ENCODE measurements at places on chromosomes 2 and 18. TPM values are rescaled to one million over a fixed set of nuclear protein-coding genes. Genes with fewer than 3 reads are reported as not detected.

- peak; percentile 82 for DNase-seq
Observed at GRCh38 chr2:127174136-127174535, 46.0 kb downstream of the CYP27C1 start.

The DRC1 gene
- not detected for total RNA-seq

- no peak for DNase-seq
Observed at GRCh38 chr18:51074605-51075004, 44.6 kb downstream of the SMAD4 start.

DNA sequence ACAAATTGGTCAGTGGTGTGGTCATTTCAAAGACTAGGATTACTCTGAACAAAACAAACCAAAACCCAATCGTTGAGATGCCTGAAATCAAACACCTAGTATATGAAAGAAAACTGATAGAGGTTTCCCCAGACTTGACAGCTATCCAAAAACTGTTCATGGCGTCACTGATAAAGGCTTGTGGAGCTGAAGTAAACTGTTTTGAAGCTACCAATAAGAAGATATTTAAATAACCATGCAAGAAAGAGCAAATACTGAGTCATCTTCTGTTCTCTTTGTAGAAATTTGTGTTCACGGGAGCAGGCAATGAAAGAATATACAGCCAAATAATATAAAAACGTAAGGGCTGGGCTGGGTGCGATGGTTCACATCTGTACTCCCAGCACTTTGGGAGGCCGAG lies 7.5 kb upstream of the COLEC11 start:
- no peak for DNase-seq

DNA sequence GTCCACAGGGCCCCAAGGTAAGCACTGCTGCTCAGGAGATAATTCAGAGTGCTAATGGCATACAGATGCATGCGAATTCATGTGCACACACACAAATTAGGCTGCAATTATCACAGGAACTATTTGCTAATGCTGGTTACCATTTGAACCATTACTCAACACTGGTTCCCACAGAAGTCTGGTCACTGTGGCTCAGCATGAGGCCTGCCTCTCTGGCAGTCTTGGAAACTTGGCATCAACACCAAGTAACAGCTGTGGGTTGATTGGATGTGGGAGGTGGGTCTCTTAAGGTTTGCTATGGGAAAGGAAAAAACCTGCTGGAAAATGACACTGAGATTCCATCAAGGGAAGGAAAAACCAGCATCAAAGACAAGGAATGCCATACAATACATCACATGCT lies 105.0 kb downstream of the CELF4 start:
- no peak for DNase-seq

GRCh38 chr2:179235463-179236108 lies 29.0 kb downstream of the SESTD1 start:
- no peak for DNase-seq

DNA sequence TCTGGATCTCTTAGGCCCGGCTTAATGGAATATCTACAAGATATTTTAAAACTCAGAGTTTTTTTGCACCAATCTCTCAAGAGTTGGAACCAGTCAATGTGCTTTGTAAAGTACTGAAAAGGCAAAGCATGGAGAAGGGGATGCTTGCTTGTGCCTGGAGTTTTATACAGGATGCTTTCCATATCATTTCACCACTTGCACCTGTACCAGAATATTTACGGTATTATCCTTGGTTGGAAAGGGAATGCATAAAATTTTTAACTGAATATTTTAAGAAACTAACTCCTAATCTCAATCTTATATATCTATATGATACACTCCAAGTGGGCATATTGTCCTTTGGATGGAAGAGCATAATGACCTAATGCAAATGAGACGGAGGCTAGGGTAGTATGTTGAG lies 318.7 kb downstream of the CLIP4 start:
- no peak for DNase-seq

The UGT1A3 gene
- not detected for total RNA-seq

GRCh38 chr2:9690252-9690651 lies 59.5 kb upstream of the YWHAQ start:
- peak; percentile 19 for DNase-seq

The CTNNA2 gene
- 2.6 TPM for total RNA-seq

- DNase-seq, result no peak
Observed at GRCh38 chr2:180003559-180003958, 3.5 kb downstream of the CWC22 start.

DNA sequence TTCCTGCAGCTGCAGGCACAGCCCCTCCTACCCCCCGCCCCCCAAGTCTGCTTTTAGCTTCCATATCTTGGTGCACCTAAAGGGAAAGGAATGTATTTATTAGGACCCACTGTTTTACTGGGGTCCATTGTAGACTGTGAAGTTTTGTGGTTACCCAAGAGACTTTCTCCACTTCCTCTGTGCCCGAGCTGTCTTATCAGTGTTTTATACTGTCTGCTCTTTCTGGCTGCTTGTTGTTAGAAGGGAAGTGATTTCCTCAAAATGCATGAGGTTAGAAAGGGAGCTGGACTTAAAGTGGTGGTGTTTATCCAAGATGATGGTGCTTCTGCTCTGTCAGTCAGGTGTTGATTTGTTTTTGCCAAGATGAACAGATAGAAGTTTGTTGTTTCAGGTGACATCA lies 85.0 kb downstream of the PTH2R start:
- DNase-seq, result no peak

The DSEL gene
- total RNA-seq, result 9.4 TPM

DNA sequence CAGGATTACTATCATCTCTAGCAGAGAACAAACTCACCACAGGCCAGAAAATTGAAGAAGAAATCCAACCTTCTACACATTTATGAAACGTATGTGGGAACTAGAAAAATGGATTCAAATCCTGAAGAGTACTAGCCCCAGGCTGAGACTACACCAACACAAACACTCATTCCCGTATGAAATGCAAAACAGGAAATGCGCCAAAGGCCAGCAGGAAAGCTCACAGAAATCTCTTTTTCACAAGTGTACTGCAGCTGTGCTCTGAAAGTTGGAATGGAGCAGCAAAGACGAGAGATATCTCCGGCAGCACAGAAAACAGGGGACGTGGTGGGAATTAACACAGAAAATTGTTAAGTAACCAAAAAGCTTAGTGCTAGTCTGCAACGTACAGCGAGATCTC lies 913.5 kb downstream of the TDRD15 start:
- no peak for DNase-seq

GRCh38 chr18:54968807-54969206 lies 9.5 kb upstream of the CCDC68 start:
- DNase-seq, result no peak

The PLB1 gene
- not detected for total RNA-seq

DNA sequence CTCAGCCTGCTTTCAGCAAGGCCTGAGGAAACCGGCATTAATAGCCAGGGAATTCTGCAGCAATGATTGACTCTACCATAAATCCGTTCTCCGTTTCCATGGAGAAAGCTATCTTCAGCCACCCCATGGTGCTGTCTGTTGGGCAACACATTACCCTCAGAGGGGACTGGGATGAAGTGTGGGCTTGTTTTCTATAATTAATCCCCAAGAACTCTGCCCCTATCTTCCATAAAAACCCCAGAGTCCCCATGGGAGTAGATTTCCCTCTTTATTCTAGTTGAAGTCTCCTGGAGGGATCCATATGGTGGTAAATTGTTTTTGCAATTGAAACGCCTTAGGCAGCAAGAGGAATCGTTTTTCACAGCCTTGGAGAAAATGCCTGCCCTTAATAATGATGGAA lies 9.2 kb downstream of the G6PC2 start:
- no peak for DNase-seq

DNA sequence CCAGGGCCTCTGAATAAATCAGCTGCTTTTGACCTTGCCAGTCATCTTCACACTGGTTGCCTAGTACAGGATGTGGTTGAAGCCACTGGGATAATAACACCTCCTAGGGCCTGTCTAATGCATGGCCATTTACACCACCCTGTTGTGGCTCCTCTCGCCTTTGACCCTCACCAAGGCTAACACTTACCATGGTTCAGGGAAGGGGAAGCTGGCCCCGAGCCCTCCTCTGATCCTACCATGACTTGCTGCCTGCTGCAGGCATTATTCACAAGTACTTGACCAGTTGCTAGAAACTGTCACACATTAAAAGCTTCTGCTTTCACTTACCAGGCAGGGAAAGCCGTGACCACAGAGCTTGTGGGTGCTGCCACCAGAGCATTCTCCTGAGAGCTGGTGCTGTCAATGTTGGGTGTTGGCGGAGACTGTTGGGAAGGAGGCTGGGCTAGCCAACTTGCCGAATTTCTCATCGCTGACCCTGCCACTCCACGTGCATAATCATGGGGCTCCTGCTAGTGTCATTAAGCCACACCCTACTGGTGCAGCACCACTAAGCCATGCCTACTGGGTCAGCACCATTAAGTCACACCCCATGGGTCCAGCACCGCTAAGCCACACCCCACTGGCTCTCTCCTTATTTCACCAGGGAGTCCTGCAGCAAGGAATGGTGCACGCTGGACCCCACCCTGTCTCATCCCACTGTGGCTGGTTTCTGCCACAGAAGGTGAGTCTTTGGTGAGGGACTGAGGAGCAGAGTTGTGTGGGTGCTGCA lies 47.0 kb upstream of the TTC39C start:
- DNase-seq, result no peak

GRCh38 chr2:200056105-200056504 lies 100.7 kb downstream of the MAIP1 start:
- DNase-seq, result no peak

DNA sequence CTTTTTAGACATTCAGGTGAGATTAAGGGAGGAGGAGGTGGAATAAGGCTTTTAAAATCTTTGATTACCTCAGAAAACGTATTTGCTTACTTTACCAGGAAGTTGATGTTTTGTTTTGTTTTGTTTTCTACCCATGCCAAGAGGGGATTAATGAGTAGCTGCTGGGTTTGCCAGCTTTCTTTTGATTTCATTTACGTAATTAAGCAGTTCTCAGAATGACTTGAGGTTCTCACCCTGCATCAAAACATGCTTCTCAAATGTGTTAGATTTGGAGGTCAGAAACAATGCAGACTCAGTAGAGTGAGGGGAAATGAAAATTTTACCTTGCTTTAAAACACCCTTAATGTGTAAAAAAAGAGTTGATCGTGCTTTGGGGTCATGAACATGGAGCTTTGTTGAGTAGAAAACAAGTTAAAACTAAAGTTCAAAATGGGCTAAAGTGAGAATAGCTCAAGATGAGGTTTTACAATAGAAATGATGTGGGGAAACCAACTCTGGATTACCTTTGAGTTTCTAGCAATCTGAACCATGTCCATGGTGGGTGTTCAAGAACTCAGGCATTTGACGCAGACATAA lies 217.1 kb upstream of the EPAS1 start:
- no peak for DNase-seq

The WDPCP gene
- 2.7 TPM for total RNA-seq

DNA sequence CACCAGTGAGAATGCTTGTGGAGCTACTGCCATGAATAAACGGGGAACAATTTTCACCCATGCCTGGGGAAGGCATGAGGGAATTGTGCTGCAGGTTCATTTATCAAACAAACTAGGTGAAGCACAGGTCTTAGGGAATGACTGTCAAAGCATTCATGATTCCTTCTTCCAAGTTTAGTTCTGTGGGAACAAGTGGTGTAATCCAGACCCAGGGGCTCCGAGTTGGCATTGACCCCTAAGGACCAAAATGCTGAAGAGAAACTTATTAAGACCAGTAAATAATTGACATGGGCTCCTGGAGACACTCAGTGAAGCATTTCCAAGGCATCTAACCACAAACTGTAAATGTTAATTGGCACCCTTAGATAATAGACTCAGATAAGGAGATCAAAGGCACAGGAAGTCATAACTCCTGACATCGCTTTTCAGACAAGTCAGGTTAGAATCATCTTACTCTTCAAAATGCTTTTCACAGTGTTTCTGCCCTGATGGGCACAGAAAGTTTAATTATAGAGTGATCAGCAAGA lies 96.9 kb downstream of the SPP2 start:
- DNase-seq, result no peak
